ENCODE measurements at places on chromosomes 1 and 21.

GRCh38 chr1:47521034-47521881, 83.4 kb downstream of the FOXD2 start:
- DNase-seq: no peak

- DNase-seq: no peak
Observed at GRCh38 chr1:91349524-91349923, 55.1 kb downstream of the HFM1 start.

DNA sequence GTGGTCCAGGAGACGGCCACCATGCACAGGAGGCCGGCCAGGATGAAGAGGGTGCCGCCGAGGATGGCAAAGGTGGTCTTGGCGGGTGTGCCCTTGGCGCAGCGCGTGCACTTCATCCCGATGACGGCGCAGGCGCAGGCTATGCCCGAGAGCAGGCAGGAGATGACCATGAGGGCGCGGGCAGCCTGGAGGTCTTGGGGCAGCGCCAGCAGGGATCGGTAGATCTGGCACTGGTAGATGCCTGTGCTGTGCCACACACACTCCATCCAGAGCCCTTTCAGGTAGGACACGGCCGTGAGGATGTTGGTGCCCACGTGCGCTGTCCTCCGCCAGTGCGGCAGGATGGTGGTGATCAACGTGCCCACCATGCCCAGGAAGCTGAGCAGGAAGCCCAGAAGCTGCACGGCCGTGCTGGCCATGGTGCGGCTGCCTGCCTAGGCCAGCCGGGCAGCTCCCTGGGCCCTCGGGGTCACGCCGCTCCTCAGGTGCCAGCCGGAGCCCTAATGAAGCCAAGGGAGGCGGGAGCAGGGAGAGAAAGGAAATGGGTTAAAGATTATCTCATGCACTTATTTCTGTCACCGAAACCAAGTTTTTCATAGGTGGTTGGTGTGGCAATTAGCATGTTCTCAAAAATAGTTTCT, 18.5 kb downstream of the CLDN14 start:
- peak; percentile 61 for DNase-seq

DNA sequence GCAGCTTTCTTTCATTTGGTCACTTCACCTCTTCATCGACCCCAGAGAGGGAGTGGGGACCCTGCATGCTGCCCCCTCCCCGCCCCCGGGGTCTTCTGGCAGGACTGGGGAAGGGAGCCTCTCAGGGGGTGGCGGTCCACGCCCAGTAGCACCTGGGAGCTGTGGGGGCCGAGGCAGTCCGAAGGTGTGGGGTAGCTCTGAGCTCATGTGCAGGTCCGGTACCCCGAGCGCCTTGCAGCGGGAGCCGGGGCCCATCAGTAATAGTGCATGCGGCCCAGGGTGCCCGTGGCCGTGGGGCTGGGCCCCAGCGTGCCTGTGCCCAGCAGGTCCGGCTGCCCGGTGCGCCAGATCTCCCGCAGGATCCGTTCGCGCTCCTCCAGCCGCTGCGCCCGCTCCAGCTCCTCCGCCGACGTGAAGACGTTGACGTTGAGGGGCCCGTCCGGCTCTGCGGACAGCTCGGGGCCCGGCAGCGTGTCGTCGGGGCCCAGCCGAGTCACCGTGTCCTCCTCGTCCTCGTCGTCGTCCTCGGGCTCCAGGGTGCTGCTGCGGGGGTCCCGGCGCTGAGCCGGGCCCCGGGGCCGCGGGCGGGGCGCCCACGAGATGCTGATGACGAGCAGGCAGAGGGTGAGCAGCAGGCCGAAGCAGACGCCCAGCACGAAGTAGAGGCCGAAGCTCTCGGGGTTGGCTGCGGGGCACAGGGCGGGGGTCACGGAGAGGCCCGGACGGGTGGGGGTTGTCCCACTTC, 1.2 kb downstream of the EVA1B start:
- no peak for DNase-seq

DNA sequence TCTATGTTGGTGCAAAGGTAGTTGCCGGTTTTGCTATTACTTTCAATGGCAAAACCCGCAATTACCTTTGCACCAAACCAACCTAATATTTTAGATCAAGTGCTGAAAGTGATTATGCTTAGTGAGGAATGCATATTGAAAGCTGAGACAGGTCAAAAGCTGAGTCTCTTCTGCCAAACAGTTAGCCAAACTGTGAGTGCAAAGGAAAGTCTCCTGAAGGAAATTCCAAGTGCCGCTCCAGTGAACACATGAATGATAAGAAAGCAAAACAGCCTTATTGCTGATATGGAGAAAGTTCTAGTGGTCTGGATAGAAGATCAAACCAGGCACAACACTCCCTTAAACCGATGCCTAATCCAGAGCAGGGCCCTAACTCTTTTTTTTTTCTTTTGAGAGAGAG, 83.1 kb upstream of the ERRFI1 start:
- DNase-seq: no peak

- no peak for DNase-seq
Observed at GRCh38 chr1:178267646-178268094, 173.8 kb downstream of the RASAL2 start.

- DNase-seq: no peak
Observed at GRCh38 chr1:180309338-180309737, 79.3 kb downstream of the LHX4 start.

Measured in RPMI8226 (cell line).